ENCODE measurements at places on chromosomes 1 and 21.
A peak's percentile ranks its signal among the peaks of the same experiment; 100 is the strongest.

DNA sequence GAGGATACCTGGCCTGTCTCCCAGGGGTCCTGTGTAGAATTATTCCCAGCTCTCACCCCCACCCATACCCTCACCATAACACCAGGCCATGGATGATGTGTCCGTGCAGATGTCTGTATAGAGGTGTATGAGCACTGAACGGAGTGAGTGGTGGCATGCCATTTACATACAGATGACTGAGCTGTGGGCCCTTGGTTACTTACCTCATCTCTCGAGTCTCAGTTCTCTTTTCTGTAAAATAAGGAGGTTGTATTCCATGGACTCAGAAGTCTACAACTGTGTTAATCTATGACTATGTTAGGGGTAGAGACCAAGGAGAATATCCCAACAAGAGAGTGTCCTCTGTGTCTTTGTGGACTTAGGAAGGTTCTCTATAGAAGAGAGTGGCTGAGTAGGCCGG lies 65.6 kb upstream of the CD1D start:
- no peak for DNase-seq

DNA sequence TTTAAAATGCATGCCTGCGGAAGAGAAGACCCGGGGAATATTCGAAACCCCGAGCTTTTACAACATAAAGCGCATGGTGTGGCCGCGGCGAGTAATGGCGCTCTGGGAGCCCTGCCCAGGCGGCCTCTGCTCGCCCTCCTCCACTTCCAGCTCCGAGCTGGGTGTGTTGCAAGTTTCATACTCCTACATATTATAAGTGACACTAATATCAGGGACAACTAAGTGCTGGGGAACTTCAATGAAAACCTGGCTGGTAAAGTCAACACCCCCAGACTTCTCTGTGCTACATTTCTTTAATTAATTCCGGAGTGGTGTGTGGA lies 11.8 kb downstream of the SIM2 start:
- no peak for DNase-seq

- peak; percentile 3 for DNase-seq
These were observed 193.0 kb downstream of the CACNA1E start for GRCh38 chr1:181676269-181676668.

- no peak for DNase-seq
These were observed 6.1 kb downstream of the SLC25A44 start for GRCh38 chr1:156200044-156200443.

DNA sequence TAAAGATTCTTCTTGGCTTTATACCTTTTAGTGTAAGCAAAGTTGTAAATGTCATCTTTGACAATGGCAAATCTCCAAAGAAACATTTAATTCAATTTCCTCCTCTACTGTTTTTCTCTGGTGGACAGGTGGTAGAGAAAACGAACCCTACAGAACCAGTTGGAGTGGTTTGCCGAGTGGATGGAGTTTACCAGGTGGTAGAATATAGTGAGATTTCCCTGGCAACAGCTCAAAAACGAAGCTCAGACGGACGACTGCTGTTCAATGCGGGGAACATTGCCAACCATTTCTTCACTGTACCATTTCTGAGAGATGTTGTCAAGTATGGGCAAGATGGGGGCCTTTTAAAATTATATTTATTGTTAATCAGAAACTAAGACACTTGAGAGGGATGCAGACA lies 25.8 kb downstream of the UAP1 start:
- DNase-seq: no peak

Measured in AG10803 (cell line).